ENCODE measurements at places on chromosomes 2 and 18. TPM values are rescaled to one million over a fixed set of nuclear protein-coding genes. Genes with fewer than 3 reads are reported as not detected.

GRCh38 chr18:370751-371608 is 103.1 kb upstream of the THOC1 start:
- H3K4me1 ChIP-seq: no peaks in the 10 kb centered on the region
- no peaks in the 10 kb centered on the region for H3K36me3 ChIP-seq
- H3K27me3 ChIP-seq: no peaks in the 10 kb centered on the region
- no peak overlapping the region for H3K27ac ChIP-seq
- no peak for DNase-seq
- no peak overlapping the region for H3K4me3 ChIP-seq

- H3K36me3 ChIP-seq: no peaks in the 10 kb centered on the region
- H3K27me3 ChIP-seq: no peaks in the 10 kb centered on the region
- no peak for DNase-seq
- no peak overlapping the region for H3K27ac ChIP-seq
Measured at GRCh38 chr2:222504191-222504590, 79.8 kb downstream of the SGPP2 start.

The OTX1 gene
- 0.18 TPM for total RNA-seq

- H3K36me3 ChIP-seq: no peaks in the 10 kb centered on the region
- no peak overlapping the region for H3K27ac ChIP-seq
- no peaks in the 10 kb centered on the region for H3K27me3 ChIP-seq
- H3K4me1 ChIP-seq: peaks cover 18% of the 10 kb centered on the region
- H3K4me3 ChIP-seq: no peak overlapping the region
Measured at GRCh38 chr2:239116456-239117246, 268.8 kb downstream of the TWIST2 start.

The C2orf66 gene
- total RNA-seq: not detected

- H3K4me1 ChIP-seq: no peaks in the 10 kb centered on the region
- H3K36me3 ChIP-seq: no peaks in the 10 kb centered on the region
- no peak for DNase-seq
- H3K27ac ChIP-seq: no peak overlapping the region
- H3K27me3 ChIP-seq: no peaks in the 10 kb centered on the region
- H3K4me3 ChIP-seq: no peak overlapping the region
Measured at GRCh38 chr2:78941751-78942150, 83.8 kb upstream of the REG3G start.

DNA sequence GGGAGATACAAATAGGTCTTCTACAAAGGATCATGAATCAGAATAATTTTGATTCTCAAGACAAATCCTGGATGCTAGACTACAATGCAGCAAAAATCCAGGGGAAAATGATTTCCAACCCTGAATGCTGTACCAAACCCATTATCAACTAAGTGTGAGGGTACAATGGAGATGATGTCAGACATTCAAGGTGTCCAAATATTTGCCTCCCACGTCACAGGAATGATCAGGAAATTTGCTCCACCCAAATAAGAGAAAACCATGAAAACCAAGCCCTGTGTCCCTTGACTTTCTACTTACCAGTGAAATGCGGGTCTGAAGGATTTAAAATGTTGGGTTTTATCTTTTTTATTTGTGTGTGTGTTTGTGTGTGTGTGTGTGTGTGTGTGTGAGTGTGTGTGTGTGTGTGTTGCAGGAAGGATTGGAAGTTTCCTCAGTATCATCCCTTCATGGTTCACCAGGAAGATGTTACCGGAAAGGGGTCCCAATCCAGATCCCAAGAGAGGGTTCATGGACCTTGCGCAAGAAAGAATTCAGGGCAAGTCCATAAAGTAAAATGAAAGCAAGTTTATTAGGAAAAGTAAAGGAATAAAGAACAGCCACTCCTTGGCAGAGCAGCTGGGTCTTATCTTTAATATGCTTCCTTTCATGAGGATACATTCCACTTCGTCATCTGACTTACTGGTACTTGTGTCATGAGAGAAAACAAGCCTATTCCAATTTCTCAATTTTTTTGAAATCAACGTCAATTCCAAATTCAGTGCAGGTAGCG is 61.1 kb upstream of the ID2 start:
- no peaks in the 10 kb centered on the region for H3K27me3 ChIP-seq
- no peak overlapping the region for H3K27ac ChIP-seq
- H3K36me3 ChIP-seq: no peaks in the 10 kb centered on the region
- DNase-seq: no peak

The MLPH gene
- total RNA-seq: 36.9 TPM

DNA sequence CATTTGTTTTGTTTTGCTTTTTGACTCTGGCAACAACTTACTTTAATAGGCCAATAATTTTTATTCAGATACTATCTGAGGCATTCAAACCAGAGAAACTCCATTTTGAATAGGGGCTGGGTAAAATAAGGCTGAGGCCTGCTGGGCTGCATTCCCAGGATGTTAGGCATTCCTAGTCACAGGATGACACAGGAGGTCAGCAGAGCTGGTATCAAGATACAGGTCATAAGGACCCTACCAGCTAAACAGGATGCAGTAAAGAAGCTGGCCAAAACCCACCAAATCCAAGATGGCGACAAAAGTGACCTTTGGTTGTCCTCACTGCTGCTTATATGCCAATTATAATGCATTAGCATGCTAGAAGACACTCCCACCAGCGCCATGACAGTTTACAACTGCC is 102.2 kb upstream of the XPO1 start:
- H3K27ac ChIP-seq: no peak overlapping the region
- H3K27me3 ChIP-seq: no peaks in the 10 kb centered on the region
- DNase-seq: no peak
- peaks cover 5% of the 10 kb centered on the region for H3K4me1 ChIP-seq
- no peaks in the 10 kb centered on the region for H3K36me3 ChIP-seq

The LIMS4 gene
- 8.7 TPM for total RNA-seq

DNA sequence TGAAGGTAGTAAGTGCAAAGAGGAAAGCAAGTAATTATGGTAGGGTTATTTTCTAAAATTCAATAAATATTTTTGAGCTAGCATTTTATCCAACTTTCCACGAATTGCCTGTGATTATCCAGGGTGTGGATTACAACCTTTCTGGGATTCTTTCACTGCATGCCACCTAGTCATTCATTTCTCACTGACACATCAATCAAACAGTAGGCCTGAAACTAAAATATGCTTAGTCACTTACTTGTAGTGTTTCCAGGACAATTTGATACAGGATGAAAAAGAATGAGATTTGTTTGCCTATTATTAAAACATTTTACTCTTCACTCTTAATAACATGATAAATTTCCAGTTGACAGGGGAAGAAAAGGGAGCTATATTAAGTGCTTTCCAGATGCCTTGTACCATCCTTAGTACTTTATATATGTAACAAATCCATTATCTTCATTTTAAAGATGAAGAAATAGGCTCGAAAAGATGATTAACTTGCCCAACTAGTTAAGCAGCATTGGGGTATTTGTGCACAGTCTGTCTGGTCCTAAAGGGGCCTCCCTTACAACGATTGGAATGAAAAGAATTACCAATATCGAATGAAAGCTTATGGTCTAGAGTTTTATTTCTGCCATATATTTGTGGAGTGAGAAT is 70.4 kb downstream of the KCTD1 start:
- H3K36me3 ChIP-seq: no peaks in the 10 kb centered on the region
- H3K4me1 ChIP-seq: no peaks in the 10 kb centered on the region
- no peak overlapping the region for H3K4me3 ChIP-seq
- no peaks in the 10 kb centered on the region for H3K27me3 ChIP-seq

The TUBB8B gene
- not detected for total RNA-seq

DNA sequence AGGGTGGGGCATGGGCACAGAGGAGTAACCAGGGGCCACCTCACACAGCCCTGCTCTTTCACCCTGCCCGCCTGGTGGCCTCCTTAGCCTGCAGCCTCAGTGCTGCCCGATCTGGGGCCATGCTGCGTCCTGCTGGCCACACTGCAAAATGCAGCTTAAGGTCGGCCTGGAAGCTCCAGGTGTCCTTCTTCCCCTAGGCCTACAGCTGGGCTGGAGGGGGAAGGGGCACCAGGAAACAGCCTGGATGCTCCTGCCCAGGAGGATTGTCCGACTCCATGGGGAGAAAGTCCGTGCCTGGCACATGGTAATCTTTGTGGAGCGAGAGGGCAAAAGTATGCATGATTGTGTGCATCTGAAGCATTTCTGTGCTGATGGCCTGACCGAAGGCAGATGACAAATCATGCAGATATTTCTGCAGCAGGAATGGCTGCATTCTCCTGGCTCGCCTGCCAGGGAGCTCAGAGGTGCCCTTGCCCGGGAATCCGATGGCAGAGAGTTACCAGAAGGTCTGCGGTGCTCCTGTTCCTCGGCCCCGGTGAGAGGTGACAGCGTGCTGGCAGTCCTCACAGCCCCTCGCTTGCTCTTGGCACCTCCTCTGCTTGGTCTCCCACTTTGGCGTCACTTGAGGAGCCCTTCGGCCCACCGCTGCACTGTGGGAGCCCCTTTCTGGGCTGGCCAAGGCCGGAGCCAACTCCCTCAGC is 12.8 kb upstream of the ALPP start:
- no peak overlapping the region for H3K4me3 ChIP-seq
- H3K27ac ChIP-seq: no peak overlapping the region
- no peaks in the 10 kb centered on the region for H3K27me3 ChIP-seq
- no peak for DNase-seq
- no peaks in the 10 kb centered on the region for H3K4me1 ChIP-seq

DNA sequence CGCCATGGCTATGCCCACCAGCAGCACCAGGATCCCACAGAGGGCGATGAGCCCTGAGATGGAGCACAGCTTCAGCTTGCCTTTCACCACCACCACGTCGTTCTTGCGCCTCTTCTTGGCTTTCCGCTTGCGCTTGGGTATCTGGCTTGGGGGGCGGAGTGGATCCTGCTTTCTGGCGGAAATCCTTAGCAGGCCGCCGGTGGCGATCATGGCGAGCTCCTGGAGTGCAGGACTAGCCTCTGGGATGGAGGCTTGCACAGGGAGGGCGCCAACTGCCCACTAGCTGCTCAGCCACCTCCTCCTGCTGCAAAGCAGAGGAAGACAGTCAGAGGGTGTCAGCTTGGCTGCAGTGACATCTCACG is 3.5 kb downstream of the TMEM200C start:
- no peak overlapping the region for H3K4me3 ChIP-seq
- no peaks in the 10 kb centered on the region for H3K36me3 ChIP-seq
- no peak overlapping the region for H3K27ac ChIP-seq
- H3K4me1 ChIP-seq: peaks cover 2% of the 10 kb centered on the region
- H3K27me3 ChIP-seq: no peaks in the 10 kb centered on the region
- DNase-seq: no peak

- no peak overlapping the region for H3K4me3 ChIP-seq
- H3K27ac ChIP-seq: no peak overlapping the region
- no peaks in the 10 kb centered on the region for H3K27me3 ChIP-seq
- no peaks in the 10 kb centered on the region for H3K4me1 ChIP-seq
Measured at GRCh38 chr2:10935366-10935918, 23.7 kb downstream of the KCNF1 start.

- no peaks in the 10 kb centered on the region for H3K27me3 ChIP-seq
- no peak overlapping the region for H3K4me3 ChIP-seq
- no peaks in the 10 kb centered on the region for H3K36me3 ChIP-seq
- H3K27ac ChIP-seq: no peak overlapping the region
- H3K4me1 ChIP-seq: no peaks in the 10 kb centered on the region
Measured at GRCh38 chr2:181779288-181780021, 99.1 kb upstream of the NEUROD1 start.

The DDX18 gene
- 40.2 TPM for total RNA-seq

DNA sequence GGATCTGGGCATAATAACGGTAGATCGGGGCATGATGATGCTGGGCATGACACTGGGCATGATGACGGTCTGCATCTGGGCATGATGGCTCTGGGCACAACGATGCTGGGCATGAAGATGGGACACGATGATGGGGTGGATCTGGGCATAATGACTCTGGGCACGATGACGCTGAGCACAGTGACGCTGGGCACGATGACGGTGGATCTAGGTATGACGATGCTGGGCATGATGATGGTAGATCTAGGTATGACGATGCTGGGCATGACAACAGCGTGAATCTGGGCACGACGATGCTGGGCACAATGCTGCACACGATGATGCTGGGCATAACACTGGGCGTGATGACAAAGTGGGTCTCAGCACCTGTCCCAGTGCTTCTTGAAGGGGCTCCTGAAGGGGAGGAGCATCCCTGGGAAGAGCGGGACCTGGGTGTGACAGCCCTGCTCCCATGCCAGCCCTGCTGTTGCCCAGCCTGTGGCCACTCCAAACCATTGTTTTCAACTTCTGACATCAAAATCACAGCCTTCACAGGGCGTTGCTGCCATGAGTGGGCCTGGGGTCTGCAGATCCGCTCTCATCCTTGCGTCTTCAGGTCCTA is 30.4 kb upstream of the ALLC start:
- DNase-seq: no peak
- no peak overlapping the region for H3K27ac ChIP-seq
- peaks cover 49% of the 10 kb centered on the region for H3K4me1 ChIP-seq
- no peaks in the 10 kb centered on the region for H3K27me3 ChIP-seq
- H3K4me3 ChIP-seq: no peak overlapping the region

DNA sequence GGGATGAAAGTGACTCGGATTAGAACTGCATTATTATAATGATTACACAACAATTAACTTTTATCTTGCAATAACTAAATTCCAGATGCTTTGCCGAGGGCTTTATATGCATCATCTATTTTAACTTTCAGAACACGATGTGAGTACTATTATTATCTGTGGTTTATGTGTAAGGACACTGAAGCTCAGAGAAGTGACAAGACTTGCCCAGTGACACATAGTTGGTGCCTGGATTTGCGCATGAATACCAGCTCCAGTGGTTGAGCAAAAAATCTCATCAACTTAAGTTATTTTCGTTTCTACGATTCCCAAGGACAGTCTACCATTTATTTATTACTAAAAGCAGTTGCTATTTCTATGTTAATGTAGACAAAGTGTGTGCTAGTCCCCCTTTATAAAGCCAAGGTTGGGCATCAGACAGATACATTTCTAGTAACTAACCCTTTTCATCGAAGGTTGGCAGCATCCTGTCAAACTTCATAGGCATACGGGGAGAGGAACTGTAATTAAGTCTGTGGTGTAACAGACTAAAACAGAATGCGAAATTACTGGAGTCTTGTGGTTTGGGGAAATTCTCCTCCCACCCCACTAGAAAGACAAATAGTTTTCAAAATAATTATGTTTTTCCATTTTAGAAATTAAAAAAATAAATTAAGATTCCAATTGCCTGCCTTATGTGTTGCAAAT is 73.2 kb upstream of the BOD1L2 start:
- H3K4me1 ChIP-seq: no peaks in the 10 kb centered on the region
- H3K4me3 ChIP-seq: no peak overlapping the region
- H3K27me3 ChIP-seq: no peaks in the 10 kb centered on the region
- DNase-seq: no peak

- no peak overlapping the region for H3K4me3 ChIP-seq
- no peak for DNase-seq
- no peaks in the 10 kb centered on the region for H3K27me3 ChIP-seq
- no peaks in the 10 kb centered on the region for H3K36me3 ChIP-seq
- H3K27ac ChIP-seq: no peak overlapping the region
Measured at GRCh38 chr2:140154706-140155105, 1374.5 kb upstream of the NXPH2 start.
